ENCODE measurements at places on chromosomes 3 and 15.

GRCh38 chr3:5143464-5143863 lies 21.4 kb downstream of the ARL8B start:
- no peak overlapping the region for H3K27ac ChIP-seq
- no peaks in the 10 kb centered on the region for H3K27me3 ChIP-seq
- H3K4me1 ChIP-seq, result peaks cover 36% of the 10 kb centered on the region
- H3K4me3 ChIP-seq, result no peak overlapping the region

DNA sequence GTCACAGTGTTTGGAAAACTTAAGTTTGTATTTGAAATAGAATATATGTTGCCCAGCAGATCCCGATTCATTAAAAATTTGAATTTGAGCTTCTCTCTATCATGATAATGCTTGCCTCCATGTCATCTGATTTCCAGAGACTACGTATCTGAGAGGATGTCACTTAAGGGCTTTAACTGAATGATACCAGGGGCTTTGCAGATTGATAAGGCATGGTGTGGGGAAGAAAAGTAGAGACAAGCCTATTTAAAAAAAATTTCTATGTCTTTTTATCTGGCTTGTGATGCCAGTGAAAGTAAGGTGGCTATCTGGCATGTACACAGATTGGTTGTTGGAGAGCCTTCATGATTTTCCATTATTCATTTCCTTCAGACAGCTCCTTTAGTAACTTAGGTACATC lies 72.7 kb downstream of the UBE2E2 start:
- no peaks in the 10 kb centered on the region for H3K27me3 ChIP-seq
- DNase-seq, result no peak
- no peaks in the 10 kb centered on the region for H3K36me3 ChIP-seq
- H3K27ac ChIP-seq, result no peak overlapping the region
- H3K4me3 ChIP-seq, result no peak overlapping the region

DNA sequence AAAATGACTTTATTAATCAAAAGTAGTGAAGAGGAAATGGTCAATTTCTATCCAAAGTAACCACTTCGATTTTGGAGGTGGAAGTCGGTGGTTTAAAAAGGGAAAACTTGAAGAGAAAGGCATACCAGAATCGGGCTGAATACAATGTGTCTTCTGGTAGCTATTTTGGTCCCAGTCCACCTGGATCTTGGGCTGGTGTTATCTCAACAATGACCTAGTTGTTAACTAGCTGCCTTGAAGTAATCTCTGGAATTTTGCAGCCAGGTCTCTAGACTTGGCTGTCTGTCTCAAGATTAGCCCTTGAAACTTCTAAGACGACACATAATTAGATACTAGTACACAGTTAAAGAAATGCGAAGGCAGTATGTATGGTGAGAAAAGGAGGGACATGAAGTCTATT lies 409.8 kb downstream of the GRM7 start:
- H3K27ac ChIP-seq, result no peak overlapping the region
- H3K4me1 ChIP-seq, result no peaks in the 10 kb centered on the region
- H3K36me3 ChIP-seq, result no peaks in the 10 kb centered on the region
- no peak for DNase-seq

DNA sequence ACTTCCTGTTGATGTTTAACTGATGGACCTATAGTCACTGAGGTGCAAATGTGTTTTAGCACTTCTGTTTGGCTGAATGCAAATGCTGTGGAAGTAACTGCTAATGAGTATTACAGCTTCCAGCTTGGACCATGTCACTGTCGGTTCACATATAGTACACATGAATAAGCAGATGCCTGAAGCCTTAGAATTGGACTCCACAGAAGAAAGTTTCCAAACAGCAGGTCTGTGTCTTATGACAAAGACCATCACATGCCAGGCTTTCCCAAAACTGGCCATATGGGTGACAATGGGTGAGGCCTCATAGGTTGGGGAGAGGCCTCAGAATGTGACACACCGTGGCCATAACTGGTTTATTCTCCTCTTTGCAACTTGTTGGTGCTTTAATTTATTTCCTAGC lies 241.8 kb downstream of the WNT5A start:
- no peaks in the 10 kb centered on the region for H3K27me3 ChIP-seq
- no peak overlapping the region for H3K27ac ChIP-seq
- no peak for DNase-seq

GRCh38 chr3:15360788-15361493 lies 28.6 kb upstream of the SH3BP5 start:
- peaks cover 4% of the 10 kb centered on the region for H3K4me1 ChIP-seq
- no peaks in the 10 kb centered on the region for H3K36me3 ChIP-seq
- H3K27me3 ChIP-seq, result no peaks in the 10 kb centered on the region
- H3K27ac ChIP-seq, result peak overlapping the region; percentile 12
- DNase-seq, result no peak
- no peak overlapping the region for H3K4me3 ChIP-seq

- no peak overlapping the region for H3K4me3 ChIP-seq
- no peak for DNase-seq
- no peaks in the 10 kb centered on the region for H3K4me1 ChIP-seq
These were observed 39.5 kb downstream of the ISL2 start for GRCh38 chr15:76376029-76376428.

GRCh38 chr15:67832031-67832551 lies 6.8 kb downstream of the SKOR1 start:
- peak; percentile 43 for DNase-seq
- H3K27ac ChIP-seq, result no peak overlapping the region
- H3K27me3 ChIP-seq, result peaks cover 91% of the 10 kb centered on the region

DNA sequence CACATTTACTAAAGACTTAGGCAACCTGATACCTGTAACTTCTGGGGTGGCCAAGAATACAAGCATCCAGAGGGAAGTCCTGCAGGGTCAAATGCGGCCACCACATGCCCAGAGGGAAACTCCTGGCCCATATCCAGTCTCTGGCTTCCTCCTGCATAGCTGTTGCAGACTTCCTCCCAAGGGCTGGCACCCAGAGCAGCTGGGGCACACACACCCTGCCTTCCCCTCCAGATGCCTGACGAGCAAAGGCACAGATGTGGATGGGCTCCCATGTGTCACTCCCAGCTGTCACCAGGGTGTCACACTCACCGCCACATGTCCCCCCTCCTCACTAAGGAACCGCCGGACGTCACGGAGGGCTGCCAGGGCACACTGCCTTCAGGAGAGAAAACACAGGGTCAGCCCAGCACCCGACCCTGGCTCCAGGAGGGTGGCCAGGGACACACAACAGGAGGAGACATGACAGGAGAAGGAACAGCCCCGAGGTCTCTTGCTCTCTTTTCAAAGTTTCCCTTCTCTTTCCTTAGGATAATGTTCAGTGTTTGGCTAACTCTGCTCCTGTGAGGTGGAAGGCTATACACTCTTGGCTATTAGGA lies 13.2 kb downstream of the PFKFB4 start:
- H3K4me1 ChIP-seq, result peaks cover 6% of the 10 kb centered on the region
- DNase-seq, result no peak
- H3K27ac ChIP-seq, result no peak overlapping the region
- H3K36me3 ChIP-seq, result no peaks in the 10 kb centered on the region
- H3K4me3 ChIP-seq, result no peak overlapping the region

DNA sequence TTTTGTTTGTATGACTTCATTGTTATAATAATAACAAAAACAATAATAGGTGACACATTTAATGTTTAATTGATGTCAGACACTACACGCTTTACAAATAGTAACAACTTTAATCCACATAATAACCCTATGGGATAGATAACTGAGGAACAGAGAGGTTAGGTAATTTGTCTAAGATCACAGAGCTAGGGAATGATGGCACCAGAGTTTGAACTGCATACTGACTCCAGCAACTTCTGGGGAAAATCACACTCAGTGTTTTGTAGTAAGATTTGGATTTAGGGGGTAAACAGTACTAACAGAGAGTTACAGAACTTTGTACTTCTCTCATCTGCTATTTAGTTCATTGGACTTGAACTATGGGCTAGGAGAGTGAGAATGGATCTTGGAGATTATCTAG lies 66.0 kb downstream of the CMSS1 start:
- no peaks in the 10 kb centered on the region for H3K27me3 ChIP-seq
- H3K27ac ChIP-seq, result no peak overlapping the region
- H3K4me1 ChIP-seq, result peaks cover 14% of the 10 kb centered on the region
- no peak overlapping the region for H3K4me3 ChIP-seq
- no peaks in the 10 kb centered on the region for H3K36me3 ChIP-seq

DNA sequence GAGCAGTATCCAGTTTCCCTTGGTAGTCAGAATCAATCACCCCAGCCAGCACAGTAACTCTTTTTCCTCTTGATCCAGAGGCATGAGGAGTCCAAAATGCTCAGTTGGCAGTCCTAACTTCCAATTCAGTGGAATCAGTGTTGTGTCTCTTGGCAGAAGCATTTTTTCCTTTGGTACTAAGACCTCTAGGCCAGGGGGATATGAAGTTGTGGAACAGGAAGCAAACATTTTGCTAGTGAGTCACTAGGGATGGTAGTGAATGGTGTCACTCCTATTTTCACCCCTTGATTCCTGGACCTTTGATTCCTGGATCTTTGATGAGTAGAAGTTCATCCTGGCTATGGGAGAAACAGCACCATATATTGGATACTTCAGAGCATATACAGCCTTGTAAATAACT lies 70.5 kb upstream of the ALDH1A3 start:
- no peaks in the 10 kb centered on the region for H3K27me3 ChIP-seq
- H3K27ac ChIP-seq, result no peak overlapping the region
- H3K4me3 ChIP-seq, result no peak overlapping the region
- no peak for DNase-seq

DNA sequence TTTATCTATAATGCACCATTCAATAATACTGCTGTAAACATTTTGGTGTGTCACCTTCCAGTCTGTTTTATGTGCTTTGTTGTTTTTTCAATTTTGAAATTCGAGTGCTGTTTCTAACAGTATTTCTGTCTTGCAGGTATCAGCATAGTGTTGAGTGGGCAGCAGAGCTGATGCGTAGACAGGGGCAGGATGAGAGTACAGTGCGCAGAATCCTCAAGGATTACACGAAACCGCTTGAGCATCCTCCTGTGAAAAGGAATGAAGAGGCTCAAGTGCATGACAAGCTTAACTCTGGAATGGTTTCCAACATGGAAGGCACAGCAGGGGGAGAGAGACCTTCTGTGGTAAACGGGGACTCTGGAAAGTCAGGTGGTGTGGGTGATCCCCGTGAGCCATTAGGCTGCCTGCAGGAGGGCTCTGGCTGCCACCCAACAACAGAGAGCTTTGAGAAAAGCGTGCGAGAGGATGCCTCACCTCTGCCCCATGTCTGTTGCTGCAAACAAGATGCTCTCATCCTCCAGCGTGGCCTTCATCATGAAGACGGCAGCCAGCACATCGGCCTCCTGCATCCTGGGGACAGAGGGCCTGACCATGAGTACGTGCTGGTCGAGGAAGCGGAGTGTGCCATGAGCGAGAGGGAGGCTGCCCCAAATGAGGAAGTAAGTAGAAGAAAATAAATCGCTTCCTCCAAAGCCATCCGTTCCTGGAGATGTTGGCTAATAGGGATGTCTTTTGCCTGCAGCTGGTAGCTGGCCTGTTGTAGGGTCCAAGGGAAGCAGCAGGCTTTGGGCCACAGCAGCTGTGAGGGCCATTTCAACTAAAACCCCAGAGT lies 19.1 kb downstream of the TSEN2 start:
- DNase-seq, result peak; percentile 68
- no peak overlapping the region for H3K4me3 ChIP-seq
- H3K4me1 ChIP-seq, result no peaks in the 10 kb centered on the region
- H3K27ac ChIP-seq, result no peak overlapping the region
- H3K27me3 ChIP-seq, result no peaks in the 10 kb centered on the region
- peaks cover 57% of the 10 kb centered on the region for H3K36me3 ChIP-seq

- no peaks in the 10 kb centered on the region for H3K4me1 ChIP-seq
- no peak for DNase-seq
- peak within 1 kb of the TSS; percentile 44 for H3K4me3 ChIP-seq
- peak within 1 kb of the TSS; percentile 72 for H3K27ac ChIP-seq
These were observed at the start of gene LIPH for GRCh38 chr3:185552358-185552877. Gene LIPH (minus strand): TSS chr3:185552588. CDS start chr3:185552471, 117 bp downstream.

- no peak overlapping the region for H3K27ac ChIP-seq
- no peak overlapping the region for H3K4me3 ChIP-seq
- H3K4me1 ChIP-seq, result no peaks in the 10 kb centered on the region
- DNase-seq, result no peak
These were observed 9.1 kb upstream of the ISL2 start for GRCh38 chr15:76327191-76328105.

- no peak overlapping the region for H3K27ac ChIP-seq
- no peak overlapping the region for H3K4me3 ChIP-seq
- H3K27me3 ChIP-seq, result no peaks in the 10 kb centered on the region
- H3K4me1 ChIP-seq, result no peaks in the 10 kb centered on the region
These were observed 32.7 kb upstream of the FAM98B start for GRCh38 chr15:38421069-38421690.

DNA sequence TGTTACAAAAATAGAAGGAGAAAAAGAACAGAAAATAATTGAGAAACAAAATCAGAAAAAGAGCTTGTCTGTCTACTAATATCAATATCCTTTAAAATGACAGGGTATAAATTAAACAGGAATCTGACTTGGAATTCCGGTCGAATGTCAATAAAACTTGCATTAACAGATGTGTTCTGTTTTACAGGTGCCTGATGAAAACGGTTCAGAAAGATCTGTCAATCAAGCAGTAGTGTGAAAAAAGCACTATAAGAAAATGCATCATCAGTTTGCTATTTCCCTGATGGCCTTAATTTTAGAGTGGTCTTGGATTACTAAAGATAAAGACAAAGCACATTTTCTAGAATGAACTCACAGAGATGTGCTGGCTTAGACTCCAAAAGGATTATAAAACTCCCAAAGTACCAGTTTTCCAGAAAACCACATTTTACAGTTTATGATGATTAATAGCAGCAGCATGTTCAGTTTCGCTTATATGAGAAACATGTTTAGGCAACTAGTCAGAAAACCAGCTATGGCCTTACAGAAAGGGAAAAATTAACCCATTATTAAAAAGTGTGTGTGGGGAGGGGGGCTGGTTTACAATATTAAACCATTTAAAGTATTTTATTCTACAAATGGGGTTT lies 8.2 kb upstream of the C3orf38 start:
- H3K4me1 ChIP-seq, result no peaks in the 10 kb centered on the region
- no peak for DNase-seq
- no peaks in the 10 kb centered on the region for H3K27me3 ChIP-seq
- H3K4me3 ChIP-seq, result no peak overlapping the region
- H3K27ac ChIP-seq, result no peak overlapping the region

DNA sequence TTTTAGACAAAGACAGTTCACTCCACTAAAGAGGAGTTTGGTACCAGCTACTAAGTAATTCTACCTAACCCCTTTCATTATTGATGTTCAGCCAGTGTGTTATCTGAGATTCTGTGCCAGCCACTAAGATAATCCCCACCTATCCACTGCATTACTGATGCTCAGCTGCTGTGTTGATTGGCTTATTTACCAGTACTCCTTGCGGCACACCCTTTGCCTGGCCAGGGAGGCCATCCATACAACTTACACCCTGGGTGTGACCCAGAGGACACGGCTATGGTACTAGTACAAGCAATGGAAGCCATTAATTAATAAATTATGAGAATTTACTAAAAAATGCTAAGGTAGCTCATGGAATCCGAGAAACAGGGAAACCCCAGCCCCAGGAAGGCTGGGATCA lies 290.7 kb upstream of the CTNNB1 start:
- no peaks in the 10 kb centered on the region for H3K36me3 ChIP-seq
- no peak overlapping the region for H3K4me3 ChIP-seq
- H3K27ac ChIP-seq, result no peak overlapping the region
- no peak for DNase-seq
- H3K4me1 ChIP-seq, result no peaks in the 10 kb centered on the region
